ENCODE measurements at places on chromosomes 5 and 9.
A peak's percentile ranks its signal among the peaks of the same experiment; 100 is the strongest.

DNA sequence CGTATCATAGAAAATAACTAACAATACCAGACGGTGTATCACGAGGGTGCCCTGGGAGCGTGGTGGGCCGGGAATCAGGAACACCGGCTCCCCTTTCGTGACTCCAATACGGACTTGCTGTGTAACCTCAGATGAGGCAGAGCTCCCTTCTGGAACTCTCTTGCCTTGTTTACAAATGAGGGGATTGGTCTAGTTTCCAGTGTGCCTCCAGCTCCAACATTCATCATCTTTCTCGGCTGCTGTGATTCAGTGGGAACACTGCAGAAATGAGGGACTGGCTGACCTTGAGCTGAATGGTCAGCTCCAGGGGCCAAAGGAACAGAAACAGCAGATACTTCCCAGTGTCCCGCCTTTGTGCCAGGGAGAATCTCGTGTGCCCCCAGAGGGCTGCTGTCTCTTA, 22.6 kb upstream of the TGFBI start:
- no peak for DNase-seq
- no peak overlapping the region for H3K27ac ChIP-seq
- no peak overlapping the region for H3K4me3 ChIP-seq

DNA sequence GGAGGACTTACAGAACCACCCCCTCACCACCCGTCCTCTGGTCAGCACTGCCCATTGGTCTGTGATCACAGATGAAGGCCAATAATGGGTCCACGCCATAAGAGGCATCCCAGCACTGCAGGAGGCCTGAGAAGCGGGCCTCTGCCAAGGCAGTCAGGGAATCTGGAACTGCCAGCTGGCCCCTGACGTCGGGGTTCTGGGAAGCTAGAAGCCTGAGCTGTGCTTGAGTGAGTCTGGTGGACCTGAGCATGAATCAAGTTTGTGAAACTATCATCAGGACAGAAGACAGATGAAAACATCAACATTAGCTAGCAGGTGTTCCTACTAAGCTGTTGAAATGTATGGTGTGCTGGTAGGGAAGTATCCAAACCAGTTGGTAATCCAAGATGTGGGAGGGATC, 7.8 kb downstream of the ANGPTL2 start:
- H3K4me3 ChIP-seq: no peak overlapping the region
- peaks cover 2% of the 10 kb centered on the region for H3K27me3 ChIP-seq
- H3K36me3 ChIP-seq: peaks cover 4% of the 10 kb centered on the region
- no peak for DNase-seq
- no peak overlapping the region for H3K27ac ChIP-seq

GRCh38 chr5:154276261-154276972, 85.9 kb downstream of the GALNT10 start:
- H3K27me3 ChIP-seq: no peaks in the 10 kb centered on the region
- no peak for DNase-seq
- peak overlapping the region; percentile 9 for H3K27ac ChIP-seq
- H3K4me1 ChIP-seq: peaks cover 31% of the 10 kb centered on the region
- no peak overlapping the region for H3K4me3 ChIP-seq

GRCh38 chr9:37301042-37301853, 121.2 kb upstream of the GRHPR start:
- H3K4me1 ChIP-seq: peaks cover 63% of the 10 kb centered on the region
- no peak for DNase-seq
- H3K36me3 ChIP-seq: peaks cover 39% of the 10 kb centered on the region
- H3K27ac ChIP-seq: peak overlapping the region; percentile 91

DNA sequence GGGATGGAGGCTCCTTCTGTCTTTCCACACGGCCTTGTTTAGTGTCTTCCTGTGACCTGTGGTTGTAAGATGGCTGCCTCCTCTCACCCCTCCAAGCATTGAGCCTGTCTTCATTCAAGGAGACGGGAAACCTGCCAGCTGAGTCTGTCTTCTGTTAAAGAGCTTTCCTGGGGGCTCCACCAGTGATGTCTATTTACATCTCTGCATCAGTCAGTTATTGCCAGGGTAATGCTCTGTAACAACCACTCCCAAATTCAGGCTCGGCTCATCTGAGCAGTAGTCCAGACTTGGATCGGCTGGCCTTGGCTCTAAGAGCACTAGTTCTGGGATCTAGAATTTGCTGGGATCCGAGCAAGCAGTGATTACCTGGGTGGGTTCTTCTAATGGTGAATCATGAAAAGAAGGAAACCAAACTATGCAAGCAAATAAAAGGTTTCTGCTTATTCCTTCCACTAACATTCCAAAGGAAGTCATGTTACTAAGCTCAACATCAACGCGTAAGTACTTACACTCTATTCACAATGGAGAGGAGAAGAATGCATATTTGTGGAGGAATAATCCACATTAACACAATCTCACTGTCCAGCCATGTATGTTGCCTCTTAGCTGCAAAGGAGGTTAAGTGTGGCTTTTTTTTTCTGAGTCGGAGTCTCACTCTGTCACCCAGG, 61.7 kb downstream of the GALNT12 start:
- no peak overlapping the region for H3K4me3 ChIP-seq
- H3K4me1 ChIP-seq: peaks cover 13% of the 10 kb centered on the region
- DNase-seq: no peak
- H3K27me3 ChIP-seq: peaks cover 16% of the 10 kb centered on the region
- H3K36me3 ChIP-seq: no peaks in the 10 kb centered on the region

GRCh38 chr9:127660886-127661741, 45.7 kb upstream of the CFAP157 start:
- no peaks in the 10 kb centered on the region for H3K27me3 ChIP-seq
- H3K27ac ChIP-seq: no peak overlapping the region
- DNase-seq: no peak
- no peaks in the 10 kb centered on the region for H3K36me3 ChIP-seq

GRCh38 chr9:88196142-88196790, 58.0 kb upstream of the SPATA31C2 start:
- no peak overlapping the region for H3K4me3 ChIP-seq
- H3K27ac ChIP-seq: no peak overlapping the region
- H3K36me3 ChIP-seq: no peaks in the 10 kb centered on the region
- H3K27me3 ChIP-seq: peaks cover 33% of the 10 kb centered on the region

- H3K27ac ChIP-seq: no peak overlapping the region
- no peaks in the 10 kb centered on the region for H3K36me3 ChIP-seq
- H3K27me3 ChIP-seq: no peaks in the 10 kb centered on the region
- DNase-seq: no peak
These were observed 148.2 kb downstream of the GIN1 start for GRCh38 chr5:102971676-102972293.

GRCh38 chr5:114010362-114010761, 351.5 kb upstream of the KCNN2 start:
- no peaks in the 10 kb centered on the region for H3K27me3 ChIP-seq
- H3K27ac ChIP-seq: no peak overlapping the region
- H3K4me3 ChIP-seq: no peak overlapping the region
- no peaks in the 10 kb centered on the region for H3K4me1 ChIP-seq

- peaks cover 9% of the 10 kb centered on the region for H3K4me1 ChIP-seq
- H3K36me3 ChIP-seq: no peaks in the 10 kb centered on the region
- peak; percentile 14 for DNase-seq
- no peak overlapping the region for H3K27ac ChIP-seq
These were observed 68.7 kb upstream of the UNC5A start for GRCh38 chr5:176741561-176742211.

- H3K27ac ChIP-seq: peak overlapping the region; percentile 19
- peak; percentile 56 for DNase-seq
- H3K36me3 ChIP-seq: peaks cover 10% of the 10 kb centered on the region
- H3K27me3 ChIP-seq: peaks cover 39% of the 10 kb centered on the region
These were observed 20.6 kb downstream of the OR2V2 start for GRCh38 chr5:181167814-181168488.

DNA sequence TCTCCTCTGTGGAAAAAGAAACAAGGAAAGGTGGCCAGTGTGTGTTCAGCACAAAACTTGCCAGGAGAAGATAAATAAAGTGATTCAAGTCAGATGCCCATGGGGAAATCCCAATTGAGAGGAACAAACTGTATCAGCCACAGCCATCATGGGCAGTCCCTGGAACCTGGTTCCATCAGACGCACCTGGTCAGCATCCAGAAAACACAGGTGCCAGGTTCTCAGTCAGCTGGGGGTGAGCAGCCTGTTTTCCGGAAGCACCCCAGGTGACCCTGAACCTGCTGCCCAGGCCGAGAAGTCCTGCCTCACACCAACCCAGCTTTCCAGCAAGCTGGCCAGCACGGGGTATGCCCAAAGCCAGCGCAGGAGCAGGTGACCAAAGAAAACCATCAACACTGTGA, 30.5 kb downstream of the PTCH1 start:
- peaks cover 39% of the 10 kb centered on the region for H3K27me3 ChIP-seq
- H3K4me3 ChIP-seq: no peak overlapping the region
- peaks cover 4% of the 10 kb centered on the region for H3K4me1 ChIP-seq
- no peaks in the 10 kb centered on the region for H3K36me3 ChIP-seq
- DNase-seq: no peak
- H3K27ac ChIP-seq: no peak overlapping the region

GRCh38 chr9:78614892-78615291, 318.0 kb downstream of the PSAT1 start:
- H3K4me3 ChIP-seq: no peak overlapping the region
- H3K36me3 ChIP-seq: no peaks in the 10 kb centered on the region
- no peaks in the 10 kb centered on the region for H3K4me1 ChIP-seq
- no peaks in the 10 kb centered on the region for H3K27me3 ChIP-seq
- no peak for DNase-seq
- H3K27ac ChIP-seq: no peak overlapping the region

DNA sequence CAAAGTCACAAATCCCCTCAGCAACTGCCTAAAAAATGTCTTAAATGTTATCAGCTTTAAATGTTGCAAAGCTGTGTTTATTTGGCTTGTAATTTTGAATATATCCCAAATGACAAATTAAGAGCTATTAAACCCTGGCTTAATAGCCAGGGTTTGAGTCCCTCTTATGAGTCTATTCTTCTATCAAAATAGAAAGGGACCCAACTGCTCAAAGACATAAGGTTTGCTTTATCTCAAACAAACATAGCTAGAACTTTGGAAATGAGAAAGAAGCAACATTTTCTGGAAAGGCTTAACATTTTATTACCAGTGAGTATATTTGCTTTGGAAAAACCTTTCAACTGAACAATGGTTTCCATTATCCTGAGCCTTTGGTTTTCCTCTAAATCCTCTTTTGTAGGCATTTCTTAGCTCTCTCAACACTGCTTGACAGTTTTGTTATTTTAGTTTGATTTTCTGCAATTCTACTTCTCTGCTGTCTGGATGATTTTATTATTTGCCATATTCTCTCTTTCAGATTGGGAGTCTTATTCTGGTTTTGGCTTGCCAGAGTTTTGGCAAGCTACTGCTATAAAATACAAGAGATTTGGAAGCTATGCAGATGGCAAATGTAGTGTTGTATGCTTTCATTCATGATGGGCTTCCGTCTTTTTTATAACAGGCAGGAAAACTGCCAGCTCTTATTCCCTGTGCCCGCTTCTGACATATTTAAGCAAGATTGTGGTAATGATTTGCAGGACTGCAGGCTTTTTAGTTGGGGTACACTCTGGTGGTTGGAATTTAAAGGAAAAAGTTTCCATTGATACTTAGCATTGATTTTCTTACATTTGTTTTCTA, 734.9 kb downstream of the DTWD2 start:
- no peak for DNase-seq
- H3K4me3 ChIP-seq: no peak overlapping the region
- peaks cover 3% of the 10 kb centered on the region for H3K4me1 ChIP-seq
- H3K36me3 ChIP-seq: no peaks in the 10 kb centered on the region

DNA sequence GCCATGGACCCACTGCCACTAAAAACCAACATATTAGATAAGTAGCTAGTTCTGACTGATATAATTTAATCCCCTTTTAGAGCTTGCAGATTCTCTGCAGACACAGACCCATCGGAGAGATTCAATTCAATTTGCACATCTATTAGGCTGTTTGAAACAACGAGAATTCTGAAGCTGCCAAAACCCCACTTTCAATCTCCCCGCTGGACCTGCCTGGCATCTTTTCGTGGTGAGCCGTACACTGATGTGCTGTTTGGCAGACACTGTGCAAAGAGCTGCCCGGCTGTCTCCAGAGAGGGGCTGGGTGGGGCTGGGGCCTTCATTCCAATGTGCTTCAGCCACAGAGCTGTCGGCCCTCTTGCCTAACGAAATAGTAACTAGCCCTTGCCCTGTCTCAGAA, 42.1 kb upstream of the FAM240B start:
- H3K36me3 ChIP-seq: no peaks in the 10 kb centered on the region
- no peaks in the 10 kb centered on the region for H3K4me1 ChIP-seq
- no peaks in the 10 kb centered on the region for H3K27me3 ChIP-seq

DNA sequence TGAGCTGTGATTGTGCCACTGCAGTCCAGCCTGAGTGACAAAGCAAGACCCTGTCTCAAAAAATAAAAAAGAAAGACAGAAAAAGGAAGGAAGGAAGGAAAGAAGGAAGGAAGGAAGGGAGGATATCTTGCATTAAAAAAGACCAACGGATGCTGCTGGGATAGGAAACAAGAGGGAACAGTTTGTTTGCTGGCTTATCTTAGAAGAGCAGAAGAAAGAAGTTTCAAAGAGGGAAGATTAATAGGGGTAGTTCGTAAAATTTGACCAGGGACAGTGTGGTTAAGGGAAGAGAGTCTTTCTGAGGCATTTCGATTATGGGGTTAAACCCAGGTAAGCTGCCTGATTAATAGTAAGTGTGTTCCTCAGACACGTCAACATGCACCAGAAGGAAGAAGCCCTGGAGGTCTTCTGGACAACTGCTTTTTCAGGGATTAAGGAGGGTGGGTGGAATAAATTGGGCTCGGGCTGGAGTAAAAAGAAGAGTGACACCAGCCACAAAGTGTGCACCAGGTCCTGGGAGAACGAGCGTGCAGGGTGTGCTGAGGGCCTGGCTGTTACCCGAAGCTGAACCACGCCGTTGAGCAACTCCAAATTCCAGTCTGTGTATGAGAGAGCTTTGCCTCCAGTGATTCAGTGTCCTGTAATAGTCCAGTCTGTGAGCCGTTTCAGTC, 24.8 kb downstream of the FYB1 start:
- peak; percentile 45 for DNase-seq
- H3K36me3 ChIP-seq: peaks cover 51% of the 10 kb centered on the region
- H3K27ac ChIP-seq: peak overlapping the region; percentile 87

- H3K27ac ChIP-seq: no peak overlapping the region
- no peaks in the 10 kb centered on the region for H3K27me3 ChIP-seq
- no peaks in the 10 kb centered on the region for H3K4me1 ChIP-seq
- no peak overlapping the region for H3K4me3 ChIP-seq
These were observed 285.8 kb upstream of the PCSK5 start for GRCh38 chr9:75604661-75605060.

DNA sequence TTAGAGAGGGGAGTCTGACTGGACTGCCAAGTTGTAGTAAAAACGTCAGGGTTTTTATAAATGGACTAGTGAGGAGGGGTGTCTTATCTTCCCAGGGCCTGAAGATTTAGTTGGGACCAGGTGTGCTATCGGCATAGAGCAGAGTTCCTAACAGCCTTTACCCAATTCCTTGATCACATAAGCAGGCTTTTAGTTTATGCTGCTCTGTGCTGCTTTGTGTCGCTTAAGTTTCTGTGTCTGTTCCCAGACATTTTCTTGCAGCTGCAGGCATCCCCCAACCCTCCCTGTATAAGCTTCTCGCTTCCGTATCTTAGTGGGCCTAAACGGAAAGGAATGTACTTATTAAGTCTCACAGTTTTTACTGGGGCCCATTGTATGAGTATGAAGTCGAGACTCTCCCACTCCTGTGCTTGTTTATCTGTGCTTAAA, 2.6 kb upstream of the SMC5 start:
- peaks cover 33% of the 10 kb centered on the region for H3K4me1 ChIP-seq
- peaks cover 16% of the 10 kb centered on the region for H3K36me3 ChIP-seq
- H3K4me3 ChIP-seq: no peak overlapping the region

Measured in activated CD8-positive, alpha-beta T cell treated with anti-CD3 and anti-CD28 coated beads, Interleukin-2, amount 10 ng/mL, durations not matched to agents 7 days and 5 days (primary cell).